Memory B cell (primary cell): ENCODE measurements at places on chromosomes 11 and 22.

- no peak overlapping the region for H3K4me3 ChIP-seq
- no peak for DNase-seq
- no peak overlapping the region for H3K27ac ChIP-seq
- no peaks in the 10 kb centered on the region for H3K27me3 ChIP-seq
Measured at GRCh38 chr11:98600103-98600502, 420.6 kb upstream of the CNTN5 start.

- no peak for DNase-seq
- peak overlapping the region; percentile 42 for H3K4me3 ChIP-seq
- H3K27me3 ChIP-seq = no peaks in the 10 kb centered on the region
- H3K36me3 ChIP-seq = peaks cover 2% of the 10 kb centered on the region
- H3K27ac ChIP-seq = peak overlapping the region; percentile 94
- peaks cover 75% of the 10 kb centered on the region for H3K4me1 ChIP-seq
Measured at GRCh38 chr11:128628325-128628673, 40.9 kb upstream of the ETS1 start.

DNA sequence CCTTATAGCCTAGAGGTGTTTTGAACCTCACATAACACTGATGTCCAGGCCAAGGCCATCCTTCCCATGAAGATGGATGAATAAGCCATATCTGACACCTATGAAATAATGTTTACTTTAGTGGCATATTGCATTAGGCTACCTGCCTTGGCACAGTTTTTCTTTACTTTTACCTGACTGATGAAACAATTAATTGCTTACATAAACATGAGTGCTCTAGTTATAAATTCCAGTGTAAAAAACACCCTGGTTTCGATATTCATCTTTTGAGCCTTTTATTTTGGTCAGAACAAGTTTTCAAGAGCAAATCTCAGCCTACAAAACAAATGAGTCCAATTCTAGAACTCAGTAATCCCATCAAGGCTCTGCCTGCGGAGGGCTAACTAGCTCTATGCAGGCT is 7.0 kb upstream of the HBE1 start:
- no peak overlapping the region for H3K4me3 ChIP-seq
- no peak overlapping the region for H3K27ac ChIP-seq
- no peaks in the 10 kb centered on the region for H3K36me3 ChIP-seq
- no peak for DNase-seq
- no peaks in the 10 kb centered on the region for H3K4me1 ChIP-seq

- H3K4me3 ChIP-seq = no peak overlapping the region
- no peaks in the 10 kb centered on the region for H3K36me3 ChIP-seq
- H3K4me1 ChIP-seq = no peaks in the 10 kb centered on the region
- H3K27ac ChIP-seq = no peak overlapping the region
Measured at GRCh38 chr11:104695065-104695463, 203.2 kb downstream of the CASP12 start.

- no peak overlapping the region for H3K4me3 ChIP-seq
- H3K27me3 ChIP-seq = no peaks in the 10 kb centered on the region
- no peak overlapping the region for H3K27ac ChIP-seq
- no peaks in the 10 kb centered on the region for H3K4me1 ChIP-seq
- no peak for DNase-seq
- H3K36me3 ChIP-seq = peaks cover 10% of the 10 kb centered on the region
Measured at GRCh38 chr22:37715760-37716159, 18.9 kb downstream of the TRIOBP start.

DNA sequence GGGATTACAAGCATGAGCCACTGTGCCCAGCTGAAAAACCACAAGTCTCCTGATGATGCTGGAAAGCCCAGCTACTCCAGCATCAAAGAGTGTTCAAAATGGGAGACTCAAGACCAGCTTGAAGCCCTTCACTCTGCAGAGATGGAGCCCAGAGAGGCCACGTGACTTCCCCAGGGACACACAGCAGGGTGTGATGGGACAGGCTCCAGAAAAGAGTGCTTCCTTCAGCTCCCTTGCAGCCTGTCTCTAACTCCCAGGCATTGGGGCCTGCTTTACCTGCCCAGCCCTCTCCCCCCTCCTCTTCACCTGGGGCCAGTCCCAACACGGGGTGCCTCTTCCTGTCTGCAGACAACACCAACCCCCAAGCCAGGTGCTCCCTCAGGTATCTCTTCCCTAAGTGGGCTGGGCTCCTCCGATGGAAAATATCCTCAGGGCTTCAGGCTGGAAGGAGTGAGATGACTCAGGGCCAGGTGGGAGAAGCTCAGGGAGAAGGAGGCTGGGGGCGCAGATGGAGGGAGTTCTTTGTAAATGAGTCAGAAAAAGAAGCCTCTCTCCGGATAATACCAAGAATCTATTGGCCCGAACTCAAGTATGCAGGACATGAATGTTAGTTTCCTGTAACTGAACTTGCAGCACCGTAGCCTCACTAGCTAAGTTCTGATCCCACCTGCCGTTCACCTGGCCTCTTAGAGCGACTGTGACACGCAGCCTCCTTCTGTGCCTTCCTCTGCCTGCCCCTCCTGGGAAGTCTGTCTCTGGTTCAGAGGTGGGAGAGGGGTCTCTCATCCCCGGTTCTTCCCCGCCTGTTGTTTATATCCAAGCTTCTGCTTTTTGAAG is 326.6 kb downstream of the MN1 start:
- H3K27me3 ChIP-seq = no peaks in the 10 kb centered on the region
- H3K4me1 ChIP-seq = no peaks in the 10 kb centered on the region
- no peaks in the 10 kb centered on the region for H3K36me3 ChIP-seq
- no peak for DNase-seq

GRCh38 chr11:59212222-59212621 is 505 bp downstream of the MPEG1 start:
- peaks cover 24% of the 10 kb centered on the region for H3K36me3 ChIP-seq
- H3K4me3 ChIP-seq = peak overlapping the region; percentile 92
- H3K27me3 ChIP-seq = no peaks in the 10 kb centered on the region
- no peak for DNase-seq

DNA sequence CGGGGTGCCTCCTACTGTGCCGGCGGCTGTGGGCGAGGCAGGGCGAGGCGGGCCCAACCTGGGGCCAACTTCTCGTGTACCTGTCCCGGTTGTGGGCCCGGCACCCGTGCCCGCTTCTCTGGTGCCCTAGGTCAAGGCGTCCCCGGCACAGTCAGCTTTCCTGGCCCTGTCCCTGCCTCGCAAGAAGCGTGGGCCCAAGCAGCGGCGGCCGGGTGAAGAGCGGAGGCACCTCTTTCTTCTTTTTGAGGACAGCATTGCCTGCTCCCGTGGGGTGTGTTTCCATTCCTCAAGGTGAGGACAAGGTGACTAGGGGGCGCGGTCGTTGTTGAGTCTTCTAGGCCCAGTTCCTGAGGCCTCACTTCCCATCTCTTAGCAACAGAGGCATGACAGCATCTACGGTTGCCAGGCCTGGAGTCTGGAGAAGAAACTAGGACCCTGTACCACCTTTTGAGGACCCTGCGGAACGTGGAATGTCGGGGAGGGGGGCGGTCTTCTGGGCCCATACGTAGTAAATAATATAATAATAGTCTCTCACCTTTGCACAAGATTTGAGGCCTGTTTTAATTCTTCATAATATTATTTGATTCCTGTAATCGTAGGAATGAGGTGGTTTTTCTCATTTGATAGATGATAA is 418 bp downstream of the ACO2 start:
- peaks cover 25% of the 10 kb centered on the region for H3K36me3 ChIP-seq
- DNase-seq = no peak
- peak overlapping the region; percentile 99 for H3K27ac ChIP-seq
- H3K4me3 ChIP-seq = peak overlapping the region; percentile 89
- peaks cover 41% of the 10 kb centered on the region for H3K4me1 ChIP-seq
- H3K27me3 ChIP-seq = no peaks in the 10 kb centered on the region

- DNase-seq = no peak
- H3K4me1 ChIP-seq = no peaks in the 10 kb centered on the region
- H3K27me3 ChIP-seq = peaks cover 26% of the 10 kb centered on the region
- no peak overlapping the region for H3K4me3 ChIP-seq
- no peak overlapping the region for H3K27ac ChIP-seq
- no peaks in the 10 kb centered on the region for H3K36me3 ChIP-seq
Measured at GRCh38 chr11:17473071-17473744, 3.4 kb downstream of the ABCC8 start.

DNA sequence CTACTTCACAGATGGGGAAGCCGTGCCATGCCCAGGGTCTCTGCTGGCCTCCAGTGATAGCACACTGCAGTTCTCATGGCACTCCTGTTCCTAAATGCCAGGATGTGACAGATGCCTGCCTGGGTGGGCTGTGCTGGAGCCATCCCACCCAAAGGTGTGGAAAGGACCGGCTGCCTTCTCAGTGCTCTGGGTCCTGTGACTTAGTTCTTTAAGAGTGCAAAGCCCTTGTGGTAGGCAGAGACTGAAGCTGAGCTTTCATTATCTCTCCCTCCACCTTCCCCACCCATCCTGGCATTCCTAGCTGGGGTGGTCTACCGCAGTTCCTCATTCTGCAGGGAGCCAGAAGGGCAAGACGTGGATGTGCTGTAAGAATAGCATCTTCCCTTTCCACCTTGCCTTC is 150.1 kb downstream of the CEP164 start:
- no peak for DNase-seq
- peaks cover 3% of the 10 kb centered on the region for H3K4me1 ChIP-seq
- no peak overlapping the region for H3K27ac ChIP-seq
- H3K36me3 ChIP-seq = no peaks in the 10 kb centered on the region
- H3K4me3 ChIP-seq = no peak overlapping the region
- H3K27me3 ChIP-seq = peaks cover 8% of the 10 kb centered on the region

- peaks cover 4% of the 10 kb centered on the region for H3K4me1 ChIP-seq
- peaks cover 26% of the 10 kb centered on the region for H3K27me3 ChIP-seq
- H3K36me3 ChIP-seq = no peaks in the 10 kb centered on the region
- no peak for DNase-seq
Measured at GRCh38 chr11:123195188-123196059, at the start of gene CLMP. Gene CLMP, minus strand, starts transcription at chr11:123195248. Its CDS starts 308 bp downstream, at chr11:123194940.

GRCh38 chr11:17974246-17974645 is 38.6 kb downstream of the SERGEF start:
- no peak for DNase-seq
- no peak overlapping the region for H3K4me3 ChIP-seq
- no peaks in the 10 kb centered on the region for H3K27me3 ChIP-seq

- DNase-seq = no peak
- peak overlapping the region; percentile 95 for H3K4me3 ChIP-seq
- H3K4me1 ChIP-seq = peaks cover 20% of the 10 kb centered on the region
- H3K27ac ChIP-seq = peak overlapping the region; percentile 38
Measured at GRCh38 chr11:910044-910588, 494 bp downstream of the CHID1 start.

- no peaks in the 10 kb centered on the region for H3K36me3 ChIP-seq
- H3K4me1 ChIP-seq = no peaks in the 10 kb centered on the region
- no peak for DNase-seq
- no peak overlapping the region for H3K4me3 ChIP-seq
- peaks cover 20% of the 10 kb centered on the region for H3K27me3 ChIP-seq
Measured at GRCh38 chr11:7690648-7691047, 15.6 kb downstream of the OVCH2 start.

- no peaks in the 10 kb centered on the region for H3K4me1 ChIP-seq
- H3K36me3 ChIP-seq = no peaks in the 10 kb centered on the region
- H3K27me3 ChIP-seq = peaks cover 2% of the 10 kb centered on the region
- no peak for DNase-seq
- H3K4me3 ChIP-seq = no peak overlapping the region
Measured at GRCh38 chr22:44449061-44449682, 48.9 kb downstream of the RTL6 start.

- DNase-seq = no peak
- peaks cover 20% of the 10 kb centered on the region for H3K27me3 ChIP-seq
- no peaks in the 10 kb centered on the region for H3K36me3 ChIP-seq
- H3K4me1 ChIP-seq = peaks cover 29% of the 10 kb centered on the region
Measured at GRCh38 chr11:124756753-124757227, 4.7 kb upstream of the VSIG2 start.

DNA sequence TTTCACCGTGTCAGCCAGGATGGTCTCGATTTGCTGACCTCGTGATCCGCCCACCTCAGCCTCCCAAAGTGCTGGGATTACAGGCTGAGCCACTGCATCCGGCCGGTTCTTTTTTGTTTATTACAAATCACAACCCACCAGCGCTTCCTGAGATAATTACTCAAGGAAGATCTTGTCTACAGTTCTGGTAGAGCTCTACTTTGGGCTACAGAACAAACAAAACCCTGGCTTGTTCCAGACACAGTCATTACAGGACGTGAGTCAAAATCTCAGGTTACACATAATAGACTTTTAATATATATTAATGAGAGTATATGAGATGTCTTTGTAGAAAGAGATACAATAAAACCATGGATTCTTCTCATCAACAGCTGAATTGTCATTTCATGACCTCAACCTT is 42.8 kb upstream of the NUP50 start:
- no peaks in the 10 kb centered on the region for H3K4me1 ChIP-seq
- no peaks in the 10 kb centered on the region for H3K36me3 ChIP-seq
- H3K27ac ChIP-seq = no peak overlapping the region
- DNase-seq = no peak
- peaks cover 3% of the 10 kb centered on the region for H3K27me3 ChIP-seq

DNA sequence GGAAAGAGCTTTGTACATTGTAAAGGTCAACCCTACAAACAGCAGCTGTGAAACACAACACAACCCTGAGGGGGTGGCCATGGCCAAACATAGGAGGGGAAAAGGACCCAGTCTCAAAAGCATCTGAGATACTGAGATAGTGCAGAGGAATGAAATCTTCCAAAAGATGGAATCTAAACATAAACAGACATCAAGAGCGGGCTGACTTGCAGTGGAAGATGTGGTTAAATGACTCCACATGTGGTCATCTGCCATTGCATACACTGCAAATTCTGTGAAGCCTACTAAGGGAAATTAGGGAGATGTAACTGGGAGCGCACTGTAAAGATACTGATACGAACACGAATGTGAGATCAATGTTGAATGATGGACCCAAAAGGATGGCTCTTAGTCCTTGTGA is 22.0 kb downstream of the BDNF start:
- H3K27ac ChIP-seq = no peak overlapping the region
- no peaks in the 10 kb centered on the region for H3K27me3 ChIP-seq
- no peak overlapping the region for H3K4me3 ChIP-seq
- no peaks in the 10 kb centered on the region for H3K4me1 ChIP-seq

- DNase-seq = no peak
- H3K36me3 ChIP-seq = no peaks in the 10 kb centered on the region
- H3K4me1 ChIP-seq = no peaks in the 10 kb centered on the region
Measured at GRCh38 chr11:99718291-99718690, 697.5 kb downstream of the CNTN5 start.
